Uterus (tissue), 4 donors: ENCODE measurements at places on chromosomes 1 and 21. TPM values are rescaled to one million over a fixed set of nuclear protein-coding genes. Genes with fewer than 3 reads are reported as not detected.

The AVPR1B gene
- not detected for total RNA-seq

GRCh38 chr1:154497026-154497806 is 4.8 kb upstream of the TDRD10 start:
- no peaks in the 10 kb centered on the region for H3K36me3 ChIP-seq
- H3K4me1 ChIP-seq, result no peaks in the 10 kb centered on the region
- peaks cover 2% of the 10 kb centered on the region for H3K27me3 ChIP-seq

GRCh38 chr1:46790446-46791101 is 8.3 kb upstream of the CYP4B1 start:
- H3K27ac ChIP-seq, result no peak overlapping the region
- no peaks in the 10 kb centered on the region for H3K27me3 ChIP-seq
- DNase-seq, result no peak

- no peaks in the 10 kb centered on the region for H3K27me3 ChIP-seq
- no peak overlapping the region for H3K4me3 ChIP-seq
- H3K4me1 ChIP-seq, result no peaks in the 10 kb centered on the region
- no peak overlapping the region for H3K27ac ChIP-seq
- no peaks in the 10 kb centered on the region for H3K36me3 ChIP-seq
- DNase-seq, result no peak
Observed at GRCh38 chr1:180939711-180940103, 27.0 kb downstream of the KIAA1614 start.

DNA sequence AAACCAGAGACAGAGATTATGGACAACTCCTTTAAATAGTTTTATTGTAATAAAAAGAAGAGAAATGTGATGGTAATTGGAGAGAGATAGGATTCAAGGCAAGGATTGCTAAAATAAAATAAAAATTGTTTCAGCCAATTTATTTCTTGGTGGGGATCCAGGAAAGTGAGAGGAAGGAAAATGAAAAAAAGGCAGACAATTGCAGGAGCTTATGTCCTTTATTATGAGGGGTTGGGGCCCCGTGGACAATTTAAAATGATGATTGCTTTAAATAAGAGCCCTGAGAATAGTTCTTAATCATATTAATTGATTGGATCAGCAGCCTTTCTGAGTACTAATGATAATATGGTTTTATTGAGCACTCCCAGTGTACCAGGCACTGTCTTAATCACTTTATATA is 40.2 kb downstream of the RGS2 start:
- H3K27me3 ChIP-seq, result no peaks in the 10 kb centered on the region
- DNase-seq, result no peak
- no peaks in the 10 kb centered on the region for H3K36me3 ChIP-seq
- H3K27ac ChIP-seq, result no peak overlapping the region
- H3K4me3 ChIP-seq, result no peak overlapping the region

The NCAM2 gene
- total RNA-seq, result 8.7 TPM

- H3K27ac ChIP-seq, result no peak overlapping the region
- DNase-seq, result no peak
- no peaks in the 10 kb centered on the region for H3K4me1 ChIP-seq
- H3K36me3 ChIP-seq, result no peaks in the 10 kb centered on the region
- H3K27me3 ChIP-seq, result no peaks in the 10 kb centered on the region
Observed at GRCh38 chr1:47906009-47906432, 91.2 kb downstream of the TRABD2B start.
